ENCODE measurements at places on chromosomes 1 and 21.
A peak's percentile ranks its signal among the peaks of the same experiment; 100 is the strongest.

- DNase-seq: no peak
Observed at GRCh38 chr1:238104752-238105151, 214.0 kb upstream of the ZP4 start.

- no peak for DNase-seq
Observed at GRCh38 chr1:182765391-182765790, 24.2 kb upstream of the NPL start.

DNA sequence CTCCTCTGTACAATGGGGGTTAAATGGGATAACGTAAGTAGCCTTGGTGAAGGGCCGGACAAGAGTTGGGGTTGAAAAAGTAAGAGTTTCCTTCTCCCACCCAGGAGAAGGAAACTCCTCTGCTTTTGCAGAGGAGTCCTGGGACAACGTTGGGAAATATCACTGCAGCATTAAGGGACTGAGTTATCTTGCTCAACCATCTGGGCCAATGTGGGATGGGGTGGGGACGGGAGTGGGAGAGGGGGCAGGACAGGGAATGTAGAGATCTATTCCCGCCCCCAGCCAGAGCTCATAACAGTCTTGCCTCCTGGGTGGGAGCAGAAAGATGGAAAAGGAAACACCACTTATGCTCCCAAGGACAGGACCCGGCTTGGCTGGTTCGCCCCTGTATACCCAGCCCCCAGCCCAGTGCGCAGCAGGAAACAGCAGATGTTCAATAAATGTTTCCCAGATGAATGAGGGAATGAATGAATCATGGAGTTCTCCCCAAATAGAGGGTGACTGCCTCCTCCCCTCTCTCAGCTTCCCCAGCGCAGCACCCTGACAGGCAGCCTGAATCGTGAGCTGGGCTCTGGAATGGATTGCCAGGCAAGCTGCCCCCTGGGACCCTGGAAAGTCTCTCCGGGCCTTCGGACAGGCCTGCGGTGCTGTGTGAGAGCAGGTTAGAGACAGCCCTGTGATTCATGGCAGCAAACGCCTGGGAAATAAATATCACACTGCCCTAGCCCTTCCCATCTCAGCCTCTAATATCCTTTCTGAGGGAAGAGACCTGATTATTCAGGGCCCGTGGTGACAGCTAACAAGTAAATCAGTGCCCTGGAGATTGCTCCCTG lies 24.8 kb downstream of the FBXO2 start:
- DNase-seq: no peak

DNA sequence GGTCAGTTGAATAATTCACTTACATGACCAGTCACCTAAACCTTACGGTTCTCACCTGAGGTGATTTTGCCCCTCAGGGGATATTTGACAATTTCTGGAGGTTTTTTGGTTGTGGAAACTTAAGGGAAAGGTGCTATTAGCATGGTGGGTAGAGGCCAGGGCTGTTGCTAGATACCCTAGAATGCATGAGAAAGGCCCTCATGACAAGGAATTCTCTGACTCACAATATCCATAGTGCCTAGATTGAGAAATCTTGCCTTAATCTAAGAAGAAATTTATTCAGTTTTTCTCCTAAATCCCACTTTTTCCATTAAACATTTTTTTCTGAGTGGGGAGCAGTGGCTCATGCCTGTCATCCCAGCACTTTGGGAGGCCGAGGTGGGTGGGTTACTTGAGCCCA lies 119.7 kb downstream of the TGFB2 start:
- no peak for DNase-seq

DNA sequence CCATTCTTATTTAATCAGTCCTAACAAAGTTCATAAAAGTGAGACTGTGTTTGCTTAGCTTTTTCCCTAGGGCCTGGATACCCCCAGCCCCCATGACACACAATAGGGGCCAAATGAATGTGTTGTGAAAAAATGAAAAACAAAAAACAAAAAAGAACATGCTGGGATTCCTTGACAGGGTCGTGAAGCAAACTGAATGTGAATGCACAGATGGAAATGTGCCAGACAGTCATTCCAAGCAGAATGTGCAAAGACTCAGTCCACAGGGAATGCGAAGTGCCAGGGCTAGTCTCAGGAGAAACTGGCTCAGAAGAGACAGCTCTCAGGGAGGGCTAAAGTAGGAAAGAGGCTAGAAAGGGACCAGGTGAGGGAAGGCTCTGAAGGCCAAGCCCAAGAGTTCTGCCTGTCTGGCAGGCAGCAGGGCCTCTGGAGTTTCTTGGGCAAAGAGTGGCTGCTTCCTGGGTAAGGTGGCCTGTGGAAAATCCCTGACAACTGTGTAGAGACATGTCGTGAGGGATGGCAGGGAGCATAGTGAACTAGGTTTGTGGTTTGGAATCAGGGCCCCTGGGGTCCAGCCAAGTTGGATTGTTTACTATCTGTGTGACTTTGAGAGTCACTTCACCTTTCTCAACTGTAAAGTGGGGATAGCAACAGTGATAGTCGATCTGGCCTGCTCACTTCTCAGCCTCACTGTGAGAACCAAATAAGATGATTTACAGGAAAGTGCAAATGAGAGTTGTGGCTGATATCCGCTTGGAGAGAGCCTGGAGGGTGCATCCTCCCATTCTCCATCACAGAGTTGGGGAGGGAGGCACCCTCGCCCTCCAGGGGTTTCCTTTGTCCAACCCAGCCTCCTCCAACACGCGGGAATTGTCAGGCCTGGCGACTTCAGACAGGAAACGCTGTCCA lies 1.2 kb upstream of the ADAM15 start:
- DNase-seq: peak; percentile 67

DNA sequence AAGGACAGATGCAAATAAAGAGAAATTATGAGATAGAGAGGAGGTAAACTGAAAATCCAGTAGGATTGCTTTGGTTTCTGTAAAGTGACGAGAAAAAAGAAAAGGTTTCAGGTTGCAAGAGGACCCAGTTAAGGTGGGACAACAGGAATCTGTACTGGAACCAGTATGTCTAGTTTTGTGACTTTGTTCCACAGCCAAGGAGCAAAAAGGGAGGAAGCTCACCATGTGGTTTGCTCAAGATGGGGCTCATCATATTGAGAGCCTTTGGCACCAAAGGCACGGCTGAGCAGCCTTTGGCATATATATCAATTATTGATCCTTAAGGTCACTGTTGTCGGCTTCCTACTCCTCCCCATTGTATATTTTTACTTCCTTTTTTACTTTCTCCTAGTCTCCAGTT lies 1.8 kb upstream of the ZDHHC18 start:
- DNase-seq: no peak

- no peak for DNase-seq
Observed at GRCh38 chr1:227758366-227758765, 23.1 kb downstream of the SNAP47 start.

DNA sequence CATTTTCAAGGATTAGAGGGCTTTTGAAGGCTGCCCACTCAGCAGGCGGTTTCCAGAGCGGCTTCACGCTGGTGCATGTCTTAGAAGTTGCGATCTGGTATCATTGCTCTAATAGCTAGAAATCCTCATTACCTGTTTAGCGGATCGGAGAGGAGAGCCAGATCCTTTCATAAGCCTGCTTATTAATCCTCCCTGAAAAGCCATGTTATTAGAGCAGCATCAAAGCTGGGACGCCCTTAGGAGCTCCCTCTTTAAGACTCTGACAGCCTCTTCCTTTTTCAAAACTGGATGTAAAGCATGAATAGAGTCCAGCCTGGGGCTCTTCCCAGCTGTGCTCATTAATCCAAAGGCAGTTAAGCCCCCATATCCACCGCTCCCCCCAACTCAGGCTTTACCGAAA lies 13.9 kb upstream of the CTSE start:
- DNase-seq: no peak

DNA sequence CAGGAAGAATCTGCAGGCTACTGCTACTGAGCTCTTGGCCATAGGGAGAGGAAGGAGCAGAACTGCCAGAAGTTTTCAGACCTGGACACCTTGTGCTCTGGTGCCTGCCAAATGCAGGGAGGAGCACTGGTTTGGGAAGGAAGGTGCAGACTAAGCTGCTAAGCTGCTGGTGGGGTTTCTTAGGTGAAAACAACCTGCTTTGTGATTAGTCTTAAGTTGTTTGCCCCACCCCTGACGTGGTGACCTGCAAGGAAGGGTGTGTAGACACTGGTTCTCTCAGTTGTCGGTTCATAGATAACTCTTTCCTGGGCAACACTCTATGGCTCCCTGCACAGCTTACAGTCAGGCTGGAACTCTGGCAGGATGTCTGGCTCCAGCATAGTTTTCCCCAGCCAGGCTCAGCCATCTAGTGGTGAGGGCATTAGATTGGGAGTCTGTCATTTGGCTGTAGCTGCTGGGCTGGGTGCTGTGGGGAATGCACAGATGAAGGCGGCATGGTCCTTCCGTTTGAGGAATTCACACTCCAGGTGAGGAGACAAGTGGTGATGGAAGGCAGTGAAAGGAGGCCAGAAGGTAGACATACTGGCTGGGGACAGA lies 10.3 kb upstream of the S100A10 start:
- DNase-seq: no peak

DNA sequence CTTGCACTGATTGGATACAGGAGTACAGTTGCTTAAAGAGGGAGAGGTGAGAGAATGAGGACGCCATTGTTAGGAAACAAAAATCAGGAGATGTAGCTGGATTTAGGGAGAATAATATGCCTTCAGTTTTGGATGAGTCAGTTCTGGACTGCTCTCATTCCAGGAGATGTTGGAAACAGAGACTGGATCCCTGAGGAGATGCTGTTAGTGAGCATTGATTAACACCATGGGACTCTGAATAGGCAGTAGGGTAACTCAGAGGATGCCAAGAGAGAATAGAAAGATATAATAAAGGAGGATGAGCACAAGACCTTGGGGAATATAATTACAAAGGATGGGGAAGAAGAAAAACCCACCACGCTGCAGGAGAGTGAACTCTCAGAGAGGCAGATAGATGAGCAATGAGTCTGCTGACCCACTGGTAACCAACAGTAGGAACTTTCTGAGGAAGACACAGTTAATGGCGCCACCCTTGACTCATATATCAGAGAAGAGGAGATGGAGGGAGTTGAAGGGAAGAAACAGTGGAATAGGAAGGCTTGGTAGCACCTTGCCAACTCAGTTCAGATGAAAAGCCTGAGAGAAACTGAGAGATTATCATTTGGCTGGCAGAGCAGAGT lies 10.5 kb downstream of the KCNJ15 start:
- DNase-seq: no peak

DNA sequence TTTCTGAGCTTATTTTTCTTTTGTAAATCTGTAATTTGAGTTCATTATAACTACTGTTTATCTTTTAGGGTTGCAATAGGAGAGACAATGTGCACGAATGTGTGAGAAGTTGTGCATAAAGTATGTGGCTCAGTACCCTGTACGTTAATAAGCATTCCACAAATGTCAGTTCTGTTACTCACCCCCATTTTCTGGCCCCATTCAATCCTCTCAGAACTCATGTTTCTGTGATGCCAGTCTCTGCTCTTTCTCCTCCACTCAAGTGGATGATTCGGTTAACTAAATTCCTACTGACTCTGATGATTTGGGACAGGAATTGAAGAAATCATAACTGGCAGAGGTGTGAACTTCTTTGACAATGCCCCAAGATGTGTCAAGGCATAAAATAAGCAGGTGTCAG lies 10.2 kb upstream of the DMRTB1 start:
- peak; percentile 53 for DNase-seq

DNA sequence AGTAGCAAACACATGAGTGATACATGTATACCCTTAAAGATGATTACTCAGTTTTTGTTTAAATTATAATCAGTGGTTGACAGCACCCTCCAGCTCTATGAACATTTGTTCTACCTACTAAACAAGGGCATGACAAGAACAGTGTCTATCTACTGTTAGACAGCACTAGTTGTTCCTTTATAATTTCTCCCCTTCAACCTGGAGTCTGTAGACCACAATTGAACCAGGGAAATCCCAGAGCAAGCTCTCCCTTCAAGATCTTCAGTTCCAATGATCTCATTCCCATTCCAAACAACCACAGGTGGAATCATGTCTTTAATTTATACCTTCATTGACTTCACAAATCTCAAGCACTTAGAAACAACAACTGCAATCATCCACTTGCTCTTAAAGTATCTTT lies 216.1 kb downstream of the HHIPL2 start:
- DNase-seq: no peak

DNA sequence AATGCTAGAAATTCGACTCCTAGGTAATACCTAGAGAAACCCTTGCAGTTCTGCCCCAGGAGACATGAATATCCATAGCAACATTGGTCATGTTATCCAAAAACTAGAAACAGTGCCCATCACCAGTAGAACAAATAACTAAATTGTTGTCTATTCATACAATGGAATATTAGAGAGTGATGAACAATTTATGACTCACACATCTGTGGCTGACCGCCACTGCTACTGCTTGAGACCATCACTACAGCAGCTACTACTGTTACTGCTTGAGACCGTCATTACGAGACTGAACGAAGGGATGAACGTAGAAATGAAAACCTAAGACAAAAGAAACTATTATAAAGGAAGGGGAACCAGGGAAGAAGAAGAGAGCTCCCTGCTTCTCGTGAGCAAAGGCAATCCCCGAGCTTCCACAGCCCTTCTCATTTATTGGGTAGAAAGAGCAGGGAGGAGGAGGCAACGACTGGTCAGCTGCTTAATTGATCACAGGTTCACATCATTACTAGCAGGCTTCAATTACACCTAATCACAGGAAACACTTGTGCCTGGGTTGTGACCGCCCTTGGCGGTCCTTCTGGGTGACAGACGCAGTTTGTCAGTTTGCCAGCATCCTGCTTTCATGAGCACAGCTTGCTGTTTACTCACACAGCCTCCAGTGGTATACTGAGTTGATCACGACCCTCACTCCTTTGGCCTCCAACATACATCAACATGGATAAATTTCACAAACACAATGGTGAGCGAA lies 14.1 kb upstream of the PADI4 start:
- no peak for DNase-seq

GRCh38 chr1:203899869-203900714 lies 38.7 kb downstream of the SNRPE start:
- no peak for DNase-seq

DNA sequence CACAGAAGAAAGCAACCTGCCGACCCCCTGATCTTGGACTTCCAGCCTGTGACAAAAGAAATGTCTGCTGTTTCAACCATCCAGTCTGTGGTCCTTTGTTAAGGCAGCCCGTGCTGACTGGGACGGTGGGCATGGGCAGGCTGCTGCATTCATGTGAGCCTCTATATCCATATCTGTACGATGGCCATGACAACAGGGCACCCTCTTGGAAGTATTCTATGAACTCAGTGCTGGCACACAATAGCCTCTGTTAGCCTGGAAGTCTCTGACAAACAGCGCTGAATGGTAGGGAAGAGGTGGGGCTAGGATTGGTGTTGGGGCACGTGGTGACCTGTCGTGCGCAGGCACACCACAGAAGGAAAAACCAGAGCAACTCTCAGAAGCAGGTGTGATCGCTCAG lies 30.4 kb downstream of the SPATA21 start:
- no peak for DNase-seq

All from H54 (cell line).